T-cell (primary cell): ENCODE measurements at places on chromosomes 16 and 17.

DNA sequence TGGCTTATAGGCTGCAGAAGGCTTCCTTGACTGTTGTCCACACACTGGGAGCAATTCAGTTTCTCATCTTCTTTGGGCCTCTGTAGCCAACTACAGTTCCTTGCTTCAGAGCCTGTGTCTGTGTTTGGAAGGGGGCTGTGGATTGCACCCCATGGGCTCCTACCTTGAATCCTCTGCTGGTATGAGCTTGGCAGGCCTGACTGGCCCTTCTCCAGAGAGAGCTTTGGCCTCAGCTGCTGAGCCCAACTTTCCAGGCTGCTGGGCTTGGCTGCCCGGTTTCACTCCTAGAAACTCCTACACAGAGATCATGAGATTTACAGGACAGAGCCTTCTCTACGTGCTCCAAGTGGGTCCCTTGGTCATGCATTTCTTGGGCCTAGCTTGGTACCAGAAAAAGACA lies 354.4 kb downstream of the SNX29 start:
- no peaks in the 10 kb centered on the region for H3K36me3 ChIP-seq
- DNase-seq: no peak
- no peak overlapping the region for H3K4me3 ChIP-seq
- H3K27ac ChIP-seq: no peak overlapping the region

DNA sequence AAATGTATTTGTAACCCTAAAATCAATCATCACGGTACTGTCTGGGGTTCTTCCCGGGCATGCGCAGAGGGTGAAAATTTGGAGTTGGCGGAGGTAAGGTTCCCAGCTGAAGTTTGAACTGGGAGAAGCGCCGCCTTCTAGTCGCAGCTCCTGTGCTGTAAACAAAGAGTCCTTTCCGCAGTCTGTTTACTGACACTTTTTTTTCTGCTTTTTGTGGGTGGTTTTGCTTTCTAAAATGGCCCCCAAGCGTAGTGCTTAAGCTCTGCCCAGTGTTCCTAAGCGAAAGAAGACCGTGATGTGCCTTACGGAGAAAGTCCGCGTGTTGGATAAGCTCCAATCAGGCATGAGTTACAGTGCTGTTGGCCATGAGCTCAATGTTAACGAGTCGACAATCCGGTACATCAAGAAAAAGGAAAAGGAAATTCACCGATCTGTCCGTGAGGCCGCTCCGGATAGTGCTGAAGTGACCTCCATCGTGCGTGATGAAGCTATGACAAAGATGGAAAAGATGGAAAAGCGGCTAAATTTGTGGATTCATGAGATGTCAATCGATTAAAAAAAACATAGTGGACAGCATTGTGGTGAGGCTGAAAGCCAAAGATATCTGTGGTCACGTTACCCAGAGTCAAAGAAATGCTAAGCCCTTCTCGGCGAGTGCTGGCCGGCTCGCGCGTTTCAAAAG lies 570 bp upstream of the CFDP1 start:
- no peaks in the 10 kb centered on the region for H3K36me3 ChIP-seq
- H3K27ac ChIP-seq: peak overlapping the region; percentile 97
- peak overlapping the region; percentile 100 for H3K4me3 ChIP-seq
- no peaks in the 10 kb centered on the region for H3K27me3 ChIP-seq
- no peak for DNase-seq
- peaks cover 10% of the 10 kb centered on the region for H3K4me1 ChIP-seq

DNA sequence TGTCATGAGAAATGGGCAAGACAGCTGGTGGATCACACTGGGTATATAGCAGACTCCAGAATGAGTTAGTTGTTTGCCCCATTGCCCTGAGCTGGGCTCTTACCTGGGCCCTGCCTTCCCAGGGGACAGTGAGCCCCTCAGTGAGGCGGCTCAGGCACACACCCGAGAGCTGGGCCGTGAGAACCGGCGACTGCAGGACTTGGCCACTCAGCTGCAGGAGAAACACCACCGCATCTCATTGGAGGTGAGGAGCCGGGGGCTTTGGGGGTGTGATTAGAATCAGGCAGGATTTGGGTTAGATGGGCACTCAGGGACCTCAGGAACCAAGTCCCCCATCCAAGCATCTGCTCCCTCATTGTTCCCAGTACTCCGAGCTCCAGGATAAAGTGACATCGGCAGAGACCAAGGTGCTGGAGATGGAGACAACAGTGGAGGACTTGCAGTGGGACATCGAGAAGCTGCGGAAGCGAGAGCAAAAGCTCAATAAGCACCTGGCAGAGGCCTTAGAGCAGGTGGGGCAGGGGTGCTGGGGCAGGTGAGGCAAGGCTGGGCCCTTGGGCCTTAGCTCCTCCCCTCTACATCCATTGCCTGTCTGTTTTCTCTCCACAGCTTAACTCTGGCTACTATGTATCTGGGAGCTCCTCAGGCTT lies 2.8 kb downstream of the RNF40 start:
- H3K27ac ChIP-seq: no peak overlapping the region
- H3K4me1 ChIP-seq: peaks cover 10% of the 10 kb centered on the region
- H3K36me3 ChIP-seq: peaks cover 68% of the 10 kb centered on the region
- DNase-seq: no peak
- no peaks in the 10 kb centered on the region for H3K27me3 ChIP-seq
- no peak overlapping the region for H3K4me3 ChIP-seq

DNA sequence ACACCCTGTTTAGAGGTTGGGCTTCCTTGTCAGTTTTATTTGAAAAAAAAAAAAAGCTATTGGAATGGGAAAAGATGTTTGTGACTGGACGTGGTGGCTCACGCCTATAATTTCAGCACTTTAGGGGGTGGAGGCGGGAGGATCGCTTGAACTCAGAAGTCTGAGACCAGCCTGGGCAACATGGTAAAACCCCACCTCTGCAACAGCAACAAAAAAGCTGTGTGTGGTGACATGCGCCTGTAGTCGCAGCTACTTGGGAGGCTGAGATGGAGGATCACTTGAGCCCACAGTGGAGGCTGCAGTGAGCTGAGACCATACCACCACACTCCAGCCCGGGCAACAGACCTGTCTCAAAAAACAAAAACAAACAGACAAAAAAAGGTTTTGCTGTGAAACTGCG lies 66.1 kb upstream of the SIAH1 start:
- no peak overlapping the region for H3K4me3 ChIP-seq
- no peaks in the 10 kb centered on the region for H3K36me3 ChIP-seq
- no peaks in the 10 kb centered on the region for H3K27me3 ChIP-seq
- no peak for DNase-seq

GRCh38 chr16:15650698-15651171 lies 690 bp downstream of the NDE1 start:
- no peaks in the 10 kb centered on the region for H3K27me3 ChIP-seq
- peaks cover 18% of the 10 kb centered on the region for H3K36me3 ChIP-seq
- H3K4me1 ChIP-seq: peaks cover 12% of the 10 kb centered on the region
- peak overlapping the region; percentile 79 for H3K27ac ChIP-seq

DNA sequence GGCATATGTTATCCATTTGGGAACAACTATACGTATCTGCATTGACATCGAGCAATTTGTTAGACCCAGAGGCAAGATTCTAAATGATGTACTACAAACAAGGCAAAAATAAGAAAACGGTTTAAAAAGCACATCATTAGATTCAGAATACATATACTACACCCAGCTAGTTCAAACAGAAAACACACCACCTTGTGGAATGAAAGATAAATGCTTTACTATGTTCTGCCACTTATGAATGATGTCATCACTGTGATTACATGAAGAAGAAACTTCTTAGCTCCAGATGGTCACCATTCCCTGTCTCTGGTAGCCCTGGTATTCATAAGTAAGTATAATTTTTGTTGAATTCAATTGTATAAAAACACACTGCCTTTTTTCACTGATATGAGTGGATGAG lies 7.8 kb downstream of the NACA2 start:
- no peak overlapping the region for H3K27ac ChIP-seq
- DNase-seq: no peak
- no peaks in the 10 kb centered on the region for H3K36me3 ChIP-seq
- H3K4me3 ChIP-seq: no peak overlapping the region
- H3K27me3 ChIP-seq: no peaks in the 10 kb centered on the region

- no peak for DNase-seq
- H3K4me3 ChIP-seq: no peak overlapping the region
- H3K4me1 ChIP-seq: peaks cover 4% of the 10 kb centered on the region
- H3K27me3 ChIP-seq: no peaks in the 10 kb centered on the region
- H3K36me3 ChIP-seq: no peaks in the 10 kb centered on the region
- no peak overlapping the region for H3K27ac ChIP-seq
These were observed 79.5 kb downstream of the CDK5R1 start for GRCh38 chr17:32566303-32566702.

- no peaks in the 10 kb centered on the region for H3K4me1 ChIP-seq
- H3K4me3 ChIP-seq: no peak overlapping the region
- H3K36me3 ChIP-seq: no peaks in the 10 kb centered on the region
- H3K27ac ChIP-seq: no peak overlapping the region
These were observed 28.6 kb upstream of the MEIOC start for GRCh38 chr17:44627513-44628242.

DNA sequence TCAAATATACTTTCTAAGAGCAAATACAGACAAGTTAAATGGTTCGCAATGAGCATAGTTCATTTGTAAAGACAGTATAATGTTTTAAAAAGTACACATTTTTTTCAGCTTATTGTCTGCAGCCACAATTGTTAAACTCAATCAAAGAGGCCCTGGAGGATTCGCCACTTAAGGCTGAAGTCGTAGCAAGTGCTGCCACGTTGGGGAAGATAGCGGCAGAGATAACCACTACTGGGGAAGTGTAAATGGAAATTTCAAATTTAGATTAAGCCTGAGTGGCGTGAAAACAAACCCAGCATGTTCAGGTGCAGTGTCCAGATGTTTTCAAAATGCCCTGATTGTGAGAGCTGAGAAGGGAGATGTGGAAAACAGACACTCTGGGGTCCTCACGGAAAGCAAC lies 8.4 kb downstream of the PMP22 start:
- no peak for DNase-seq
- peaks cover 2% of the 10 kb centered on the region for H3K27me3 ChIP-seq
- peaks cover 19% of the 10 kb centered on the region for H3K4me1 ChIP-seq
- no peaks in the 10 kb centered on the region for H3K36me3 ChIP-seq

DNA sequence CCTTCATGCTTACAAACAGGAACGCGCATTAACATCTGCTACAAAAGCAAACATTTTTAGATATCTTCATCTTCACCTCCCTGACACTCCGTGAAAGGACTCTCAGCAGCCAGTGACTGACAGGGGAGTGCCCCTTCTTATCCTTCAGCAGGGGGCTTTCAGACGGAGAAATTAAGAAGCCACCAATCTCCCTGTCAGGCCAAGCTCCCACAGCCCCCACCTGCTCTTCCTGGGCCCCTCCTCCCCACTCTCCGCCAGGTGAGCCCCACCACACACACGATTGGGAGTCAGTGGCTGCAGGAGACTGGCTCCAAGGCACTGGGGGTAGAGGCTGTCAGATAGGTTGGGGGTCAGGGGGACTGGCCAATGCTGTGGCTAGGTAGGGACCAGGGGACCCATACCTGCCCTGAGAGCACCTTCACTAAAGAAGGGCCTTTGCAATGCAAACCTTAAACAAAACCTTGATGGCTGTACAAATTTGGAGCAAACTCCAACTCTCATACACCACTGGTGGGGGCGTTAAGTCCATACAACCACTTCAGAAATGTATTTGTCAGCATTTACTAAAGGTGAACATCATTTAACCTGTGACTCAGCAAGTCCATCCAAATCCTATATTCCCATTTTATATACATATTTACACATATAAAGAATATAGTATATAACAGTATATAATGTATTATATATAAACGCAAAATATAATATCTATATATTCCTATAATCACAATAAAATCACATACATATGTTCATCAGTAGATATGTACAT lies 232.2 kb downstream of the ZNF423 start:
- H3K4me1 ChIP-seq: no peaks in the 10 kb centered on the region
- H3K36me3 ChIP-seq: no peaks in the 10 kb centered on the region

DNA sequence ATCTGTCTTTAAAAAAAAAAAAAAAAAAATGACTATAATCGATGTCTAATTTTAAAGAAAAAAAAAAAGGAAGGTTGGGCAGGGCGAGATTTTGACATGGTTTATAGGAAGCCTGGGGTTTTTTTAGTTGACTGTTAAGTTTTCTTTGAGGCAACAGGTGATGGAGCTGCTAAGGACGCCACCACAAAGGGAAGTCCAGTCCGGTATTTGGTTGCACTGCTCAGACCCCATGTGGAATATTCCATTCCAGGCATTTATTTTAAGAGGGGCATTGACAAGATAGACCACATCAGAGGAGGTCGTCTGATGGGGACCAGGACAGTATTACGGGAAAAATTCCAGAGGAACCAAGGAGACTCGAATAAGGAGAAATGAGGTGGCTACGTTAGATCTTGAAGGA lies 168.4 kb downstream of the CCDC182 start:
- no peak overlapping the region for H3K4me3 ChIP-seq
- DNase-seq: no peak
- H3K27ac ChIP-seq: no peak overlapping the region
- H3K36me3 ChIP-seq: no peaks in the 10 kb centered on the region

GRCh38 chr16:53980675-53981074 lies 276.7 kb downstream of the FTO start:
- no peak overlapping the region for H3K27ac ChIP-seq
- no peak overlapping the region for H3K4me3 ChIP-seq
- no peak for DNase-seq
- H3K27me3 ChIP-seq: no peaks in the 10 kb centered on the region
- no peaks in the 10 kb centered on the region for H3K36me3 ChIP-seq

DNA sequence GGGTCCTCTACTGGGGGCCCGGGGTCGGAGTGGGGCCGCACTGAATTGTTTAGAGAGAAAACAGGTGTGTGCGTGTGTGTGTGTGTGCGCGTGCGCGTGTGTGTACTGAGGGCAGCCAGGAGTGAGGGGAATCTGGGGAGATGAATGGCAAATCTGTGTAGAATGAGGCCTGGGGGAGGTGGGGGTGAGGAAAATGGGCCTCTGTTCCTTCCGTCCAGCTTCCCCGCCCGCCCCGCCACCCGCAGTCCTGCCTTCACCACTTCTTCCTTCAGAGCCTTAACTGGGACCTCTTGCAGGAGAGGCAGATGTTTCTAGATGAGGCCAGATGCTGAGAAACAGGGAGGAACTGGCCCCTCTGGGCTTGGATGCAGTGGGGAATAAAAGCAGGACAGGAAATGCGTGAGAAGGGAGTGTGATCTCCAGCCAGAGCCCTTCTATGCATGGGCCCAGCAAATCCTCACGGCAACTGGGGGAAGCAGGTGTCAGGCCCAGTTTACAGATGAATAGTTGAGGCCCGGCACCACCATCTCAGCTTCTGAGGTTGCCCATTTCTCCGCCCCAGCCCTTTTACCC lies 29.7 kb upstream of the NGFR start:
- H3K4me3 ChIP-seq: no peak overlapping the region
- no peak overlapping the region for H3K27ac ChIP-seq
- DNase-seq: no peak
- peaks cover 6% of the 10 kb centered on the region for H3K4me1 ChIP-seq
- H3K27me3 ChIP-seq: peaks cover 72% of the 10 kb centered on the region
- no peaks in the 10 kb centered on the region for H3K36me3 ChIP-seq

DNA sequence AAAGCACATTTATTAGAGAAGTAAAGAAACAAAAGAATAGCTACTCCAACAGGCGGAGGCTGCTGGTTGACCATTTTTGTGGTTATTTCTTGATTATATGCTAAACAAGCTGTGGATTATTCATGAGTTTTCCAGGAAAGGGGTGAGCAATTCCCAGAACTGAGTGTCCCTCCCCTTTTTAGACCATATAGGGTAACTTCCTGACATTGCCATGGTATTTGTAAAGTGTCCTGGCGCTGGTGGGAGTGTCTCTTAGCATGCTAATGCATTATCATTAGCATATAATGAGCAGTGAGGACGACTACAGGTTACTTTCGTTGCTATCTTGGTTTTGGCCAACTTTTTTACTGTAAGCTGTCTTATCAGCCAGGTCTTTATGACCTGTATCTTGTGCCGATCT lies 12.2 kb upstream of the HS3ST4 start:
- DNase-seq: no peak
- H3K27ac ChIP-seq: no peak overlapping the region
- H3K4me1 ChIP-seq: no peaks in the 10 kb centered on the region
- peaks cover 6% of the 10 kb centered on the region for H3K27me3 ChIP-seq
- no peaks in the 10 kb centered on the region for H3K36me3 ChIP-seq
